ENCODE measurements at places on chromosomes 5 and 9.

DNA sequence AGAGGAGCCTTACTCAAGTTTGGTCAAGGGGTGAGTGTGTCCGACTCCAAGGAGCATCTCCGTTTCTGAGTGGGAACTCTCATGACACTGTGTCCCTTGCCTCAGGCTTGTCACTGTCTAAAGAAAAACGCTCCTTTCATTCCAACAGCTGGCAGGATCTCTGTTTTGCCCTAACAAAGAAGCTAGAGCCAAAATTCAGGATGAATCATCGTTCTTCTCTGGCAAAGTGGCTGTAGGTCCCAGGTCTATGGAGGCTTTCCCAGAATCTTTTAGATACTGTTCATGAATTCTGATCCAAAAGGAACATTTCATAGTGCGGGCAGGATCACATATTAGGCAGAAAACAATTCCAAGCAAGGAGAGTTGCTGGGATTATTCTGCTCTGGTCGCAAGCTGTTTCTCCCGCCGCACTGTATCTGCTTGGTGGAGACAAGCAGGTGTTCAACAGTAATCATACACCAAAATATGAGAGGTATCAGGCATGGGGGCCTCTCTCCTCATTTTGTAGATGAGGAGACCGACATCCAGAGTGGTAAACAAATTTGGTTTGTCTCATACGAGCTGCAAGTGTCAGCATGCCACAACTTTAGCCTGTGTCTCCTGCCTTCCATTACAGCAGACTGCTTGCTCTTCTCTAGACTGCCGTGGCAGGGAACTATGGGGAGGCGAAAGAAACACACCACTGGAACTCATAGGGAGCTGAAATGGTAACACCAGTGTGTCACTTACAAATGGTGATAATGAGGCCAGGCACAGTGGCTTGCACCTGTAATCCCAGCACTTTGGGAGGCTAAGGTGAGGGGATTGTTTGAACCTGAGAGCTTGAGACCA is 72.6 kb downstream of the ENTREP1 start:
- DNase-seq = no peak

GRCh38 chr5:106423109-106423897 is 1247.4 kb downstream of the EFNA5 start:
- DNase-seq = no peak

DNA sequence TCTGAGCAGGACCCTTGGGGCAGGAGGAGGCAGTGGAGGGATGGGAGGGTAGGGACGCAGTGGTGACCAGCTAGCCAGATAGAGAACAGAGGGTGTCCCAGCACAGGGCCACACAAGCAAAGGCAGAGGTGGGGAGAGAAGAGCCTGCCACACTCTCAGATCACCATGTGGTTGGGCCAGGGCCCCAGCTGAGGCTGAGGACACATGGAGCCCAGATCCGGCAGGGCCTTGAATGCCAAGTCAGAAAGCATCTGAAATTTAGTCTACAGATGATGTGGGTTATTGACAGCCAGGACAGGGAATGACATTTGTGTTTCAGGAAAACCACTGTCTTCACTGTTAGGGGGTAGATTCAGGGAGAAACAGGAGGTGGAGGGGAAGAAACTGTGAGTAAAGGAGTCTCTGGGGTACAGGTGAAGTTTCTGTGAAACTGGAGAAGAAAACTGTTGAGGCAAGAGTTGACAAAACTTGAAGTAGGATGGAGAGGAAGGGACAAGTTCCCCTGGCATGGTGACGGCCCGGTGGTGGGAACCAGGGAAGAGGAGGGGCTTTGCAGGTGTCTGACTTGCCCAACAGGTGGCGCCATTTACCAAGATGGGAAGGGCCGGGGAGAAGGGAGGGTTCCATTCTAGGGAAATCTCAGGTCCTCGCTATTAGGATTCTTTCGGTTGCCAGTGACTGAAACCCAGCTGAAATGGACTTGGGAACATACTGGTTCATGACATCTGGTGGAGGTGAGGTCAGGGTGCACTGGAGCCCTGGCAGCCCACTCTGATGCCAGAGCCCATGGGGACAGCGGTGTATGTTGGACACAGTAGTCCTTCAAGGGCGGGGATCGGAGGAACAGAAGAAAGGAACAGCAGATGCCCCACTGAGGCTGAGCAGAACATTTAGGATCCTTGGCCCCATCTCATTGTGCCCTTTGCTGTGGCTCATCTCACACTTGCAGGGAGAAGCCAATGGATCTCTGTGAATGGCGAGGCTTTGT is 100.1 kb downstream of the KCNIP1 start:
- no peak for DNase-seq

DNA sequence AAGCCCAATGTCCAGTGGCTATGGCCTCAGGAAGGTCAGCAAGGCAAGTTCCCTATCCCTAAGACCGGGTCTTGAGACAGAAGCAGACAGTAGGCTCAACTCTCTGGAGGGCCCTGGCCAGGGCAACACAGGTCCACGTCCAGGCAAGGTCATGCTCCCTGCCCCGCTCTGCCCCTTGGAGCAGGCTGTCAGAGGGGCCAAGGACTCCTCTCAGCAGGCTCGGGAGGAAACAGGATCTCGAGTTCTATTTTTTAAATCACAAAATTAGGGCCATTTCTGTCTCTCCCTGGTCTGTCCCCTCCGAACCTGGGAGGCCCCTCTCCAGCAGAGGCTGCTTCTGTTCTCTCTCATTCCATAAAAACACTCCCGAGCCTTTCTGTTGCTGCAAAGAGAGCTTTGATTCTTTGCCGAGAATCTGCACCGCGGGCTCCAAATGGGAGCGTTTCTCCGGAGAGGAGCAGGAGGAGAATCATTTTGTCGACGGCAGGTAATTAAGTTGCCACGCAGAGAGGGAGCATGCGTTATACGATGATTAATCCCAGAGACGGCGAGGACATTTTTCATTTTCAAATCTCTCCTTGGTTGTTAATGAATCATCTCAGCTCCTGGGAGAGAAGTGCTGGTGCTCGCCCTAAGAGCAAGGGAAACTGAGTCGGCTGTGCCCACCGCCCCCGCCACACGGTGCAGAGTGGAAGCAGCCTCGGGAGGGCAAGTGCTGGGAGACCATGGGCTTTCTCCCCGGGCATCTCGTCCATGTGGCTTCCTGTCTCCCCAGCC is 24.5 kb upstream of the FCN1 start:
- DNase-seq = no peak

- no peak for DNase-seq
These were observed 23.3 kb downstream of the FAM81B start for GRCh38 chr5:95414451-95414850.

- DNase-seq = no peak
These were observed 424.0 kb upstream of the CCNH start for GRCh38 chr5:87836696-87837095.

- DNase-seq = no peak
These were observed 403.5 kb downstream of the TAF11L14 start for GRCh38 chr5:18037718-18038117.

- no peak for DNase-seq
These were observed 390.5 kb downstream of the ZNF608 start for GRCh38 chr5:124355928-124356327.

GRCh38 chr5:67455970-67456369 is 259.4 kb upstream of the CD180 start:
- no peak for DNase-seq

GRCh38 chr5:17907094-17907493 is 272.8 kb downstream of the TAF11L14 start:
- DNase-seq = no peak

DNA sequence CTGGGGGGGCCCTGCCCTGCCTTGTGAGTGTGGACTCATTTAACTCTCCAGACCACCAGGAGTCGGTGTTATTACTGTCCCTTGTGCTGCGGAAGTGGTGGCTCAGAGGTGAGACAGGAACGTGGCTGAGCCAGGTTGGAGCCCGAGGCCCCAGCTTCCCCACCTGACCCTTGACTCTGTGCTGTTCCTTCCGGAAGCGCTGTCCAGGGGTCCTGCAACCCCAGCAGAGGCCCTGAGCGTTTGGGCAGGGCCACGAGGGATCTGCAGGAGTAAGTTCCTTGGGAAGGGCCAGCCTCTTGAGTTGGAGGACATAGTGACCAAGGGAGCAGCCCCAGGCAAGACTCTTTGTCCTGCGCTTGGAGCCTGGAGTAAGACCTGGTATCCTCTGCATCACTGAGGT is 99.6 kb downstream of the RXRA start:
- DNase-seq = no peak

DNA sequence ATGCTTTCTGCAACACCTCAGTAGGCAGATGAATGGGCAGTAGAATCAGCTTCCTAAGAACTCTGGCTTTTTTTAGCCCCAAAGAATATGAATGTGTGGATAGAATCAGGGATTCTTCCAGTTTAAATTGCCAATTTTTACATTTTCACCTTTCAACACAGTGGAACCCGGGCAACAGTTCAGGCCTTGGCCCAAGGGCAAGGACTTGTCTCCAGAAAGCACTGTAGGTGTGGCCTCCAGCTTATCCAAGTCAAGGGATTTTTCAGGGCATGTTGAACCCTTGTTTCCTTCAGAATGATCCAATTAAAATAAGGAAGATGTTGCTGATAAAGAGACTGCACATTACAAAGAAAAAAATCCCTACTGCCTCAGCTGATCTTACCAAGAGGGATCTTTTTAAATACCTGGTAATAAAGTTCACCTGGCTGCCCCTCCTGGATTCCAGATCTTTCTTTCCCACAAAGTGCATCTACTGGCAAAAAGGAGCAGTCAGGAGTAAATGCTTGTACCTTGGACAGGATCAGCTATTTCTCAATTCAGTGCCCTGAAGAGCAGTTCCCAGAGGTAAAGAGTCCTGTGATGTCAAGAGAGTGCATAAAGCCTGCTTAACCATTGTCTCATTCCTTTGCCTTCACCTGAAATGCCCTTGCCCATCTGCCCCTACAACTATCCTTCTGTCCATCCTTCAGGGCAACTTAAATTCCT is 80.1 kb upstream of the PLPP6 start:
- DNase-seq = no peak

GRCh38 chr5:3896098-3896497 is 300.5 kb downstream of the IRX1 start:
- no peak for DNase-seq

DNA sequence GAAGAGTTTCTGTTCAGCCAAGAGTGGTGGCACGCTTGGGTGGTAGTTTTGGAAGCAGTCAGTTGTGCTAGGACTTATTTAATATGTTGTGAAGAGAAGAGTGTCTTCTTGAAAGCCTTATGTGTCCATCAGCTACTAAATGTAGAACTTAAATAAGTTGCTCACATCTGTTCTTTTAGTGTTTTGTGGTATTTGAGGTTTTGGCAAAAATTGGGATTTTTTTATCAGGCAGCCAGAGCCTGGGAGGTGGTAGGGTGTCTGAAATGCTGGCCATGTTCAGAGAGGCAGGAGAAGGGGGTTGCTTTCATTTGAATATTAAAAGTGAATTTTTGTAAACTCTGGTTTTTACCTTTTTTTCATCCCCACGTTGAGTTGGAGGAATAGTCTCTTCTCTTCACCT is 24.2 kb upstream of the ZBTB34 start:
- DNase-seq = no peak

DNA sequence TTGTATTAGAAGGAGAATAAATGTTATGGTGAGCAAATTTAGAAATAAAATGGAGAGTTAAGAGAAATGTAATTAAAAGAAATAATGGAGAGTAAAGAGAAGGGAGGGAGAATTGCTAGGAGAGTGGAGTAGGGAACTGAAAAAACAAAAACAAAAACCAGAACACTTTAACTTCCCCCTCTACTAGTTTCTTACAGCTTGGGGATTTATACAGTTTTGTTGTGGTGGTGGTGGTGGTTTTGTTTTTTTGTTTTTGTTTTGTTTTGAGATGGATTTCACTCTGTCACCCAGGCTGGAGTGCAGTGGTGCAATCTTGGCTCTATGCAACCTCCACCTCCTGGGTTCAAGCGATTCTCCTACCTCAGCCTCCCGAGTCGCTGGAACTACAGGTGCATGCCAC is 322.4 kb downstream of the TMEM167A start:
- no peak for DNase-seq

GRCh38 chr5:115414406-115415142 is 118.1 kb upstream of the CCDC112 start:
- DNase-seq = no peak

- no peak for DNase-seq
These were observed 88.8 kb downstream of the RGS7BP start for GRCh38 chr5:64594601-64595000.

- DNase-seq = no peak
These were observed 53.3 kb downstream of the PTPN3 start for GRCh38 chr9:109444771-109445320.

GRCh38 chr9:125511789-125512660 is 195.0 kb downstream of the MAPKAP1 start:
- DNase-seq = no peak

DNA sequence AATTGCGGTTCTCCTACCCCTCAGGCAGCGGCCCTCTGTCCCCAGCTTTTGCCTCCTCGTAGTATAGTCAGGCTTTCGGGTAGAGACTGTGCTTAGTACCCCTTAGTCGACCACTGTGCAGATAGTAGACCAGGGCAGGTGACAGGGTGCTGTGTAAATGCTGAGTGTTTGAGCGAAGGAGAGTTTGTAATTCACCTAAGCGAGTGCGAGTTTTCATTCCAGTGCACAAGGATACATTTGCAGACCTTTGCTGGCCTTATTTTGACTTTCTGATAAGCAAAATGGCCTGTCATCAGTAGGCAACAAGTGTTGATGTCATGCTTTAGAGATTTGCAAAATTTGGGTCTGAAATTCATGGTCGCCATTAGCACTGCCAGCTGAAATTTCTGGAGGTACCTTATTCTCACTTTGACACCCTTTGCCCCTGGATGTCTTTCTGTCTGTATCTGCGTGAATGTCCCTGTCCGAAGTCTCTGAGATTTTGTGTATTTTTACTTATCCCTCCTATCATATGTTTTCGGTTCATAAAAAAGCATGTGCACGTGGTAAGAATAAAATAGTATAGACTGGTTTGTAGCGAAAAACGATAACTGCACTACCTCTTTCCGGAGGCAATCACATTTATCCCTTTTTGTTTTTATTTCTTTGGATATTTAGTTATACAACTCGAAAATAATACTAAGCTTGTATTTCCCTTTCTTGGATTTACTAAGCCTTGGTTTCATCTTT is 1.9 kb downstream of the LMNB1 start:
- no peak for DNase-seq

DNA sequence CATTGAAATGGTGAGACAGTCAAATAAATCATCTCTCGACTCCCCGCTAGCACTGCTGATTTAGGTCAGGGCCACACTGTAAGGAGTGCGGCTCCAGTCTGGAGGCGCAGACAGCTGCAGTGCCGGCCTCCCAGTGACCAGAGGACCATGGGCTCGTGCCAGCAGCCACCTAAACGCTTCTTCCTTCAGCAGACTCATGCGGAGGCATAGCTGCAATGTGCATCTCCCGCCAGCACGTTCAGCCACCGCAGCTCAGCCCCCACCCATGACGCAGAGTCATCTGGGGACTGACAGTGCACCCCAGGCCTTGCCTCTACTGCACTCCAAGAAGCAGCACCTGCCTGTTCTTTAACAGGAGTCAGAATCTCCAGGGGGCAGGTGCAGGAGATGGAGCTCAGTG is 13.6 kb upstream of the MAPK9 start:
- no peak for DNase-seq

Measured in effector memory CD4-positive, alpha-beta T cell (primary cell).